Hypothalamus (tissue), 51 donors: ENCODE measurements at places on chromosomes 2 and 18.

DNA sequence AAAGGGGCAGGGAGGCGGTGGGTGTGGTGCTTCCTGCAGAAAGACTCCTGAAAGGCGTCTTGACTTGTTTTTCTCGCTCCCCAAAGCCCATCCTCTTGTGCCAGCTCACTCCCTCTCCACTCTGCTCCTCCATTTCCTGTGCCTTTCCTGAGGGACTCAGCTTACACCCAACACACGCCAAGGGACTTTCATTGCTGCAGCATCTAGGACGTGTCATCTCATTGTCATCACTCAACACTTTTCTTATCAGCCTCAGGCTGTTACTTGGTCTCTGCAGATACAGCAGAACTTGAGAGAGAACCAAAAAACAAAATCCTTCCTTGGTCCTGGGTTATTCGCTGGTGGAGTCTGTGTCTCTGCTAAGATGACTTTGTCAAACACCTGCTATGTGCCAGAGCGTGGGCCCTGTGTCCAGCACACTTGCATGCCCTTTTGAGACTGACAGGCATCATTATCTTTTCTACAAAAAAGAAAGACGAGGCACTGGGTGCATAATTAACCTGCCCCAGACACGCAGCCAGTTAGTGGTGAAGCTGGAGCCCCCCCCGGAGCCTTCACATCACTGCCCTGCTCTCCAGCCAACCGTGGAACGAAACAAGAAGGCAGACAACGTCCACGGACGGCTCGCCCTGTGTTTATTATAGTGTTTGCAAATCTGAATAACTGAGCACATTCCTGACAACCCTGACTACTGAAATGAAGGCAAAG is 261.7 kb upstream of the HDAC4 start:
- no peak for DNase-seq

- DNase-seq, result no peak
These were observed 396.2 kb upstream of the VWC2L start for GRCh38 chr2:214014551-214015220.

DNA sequence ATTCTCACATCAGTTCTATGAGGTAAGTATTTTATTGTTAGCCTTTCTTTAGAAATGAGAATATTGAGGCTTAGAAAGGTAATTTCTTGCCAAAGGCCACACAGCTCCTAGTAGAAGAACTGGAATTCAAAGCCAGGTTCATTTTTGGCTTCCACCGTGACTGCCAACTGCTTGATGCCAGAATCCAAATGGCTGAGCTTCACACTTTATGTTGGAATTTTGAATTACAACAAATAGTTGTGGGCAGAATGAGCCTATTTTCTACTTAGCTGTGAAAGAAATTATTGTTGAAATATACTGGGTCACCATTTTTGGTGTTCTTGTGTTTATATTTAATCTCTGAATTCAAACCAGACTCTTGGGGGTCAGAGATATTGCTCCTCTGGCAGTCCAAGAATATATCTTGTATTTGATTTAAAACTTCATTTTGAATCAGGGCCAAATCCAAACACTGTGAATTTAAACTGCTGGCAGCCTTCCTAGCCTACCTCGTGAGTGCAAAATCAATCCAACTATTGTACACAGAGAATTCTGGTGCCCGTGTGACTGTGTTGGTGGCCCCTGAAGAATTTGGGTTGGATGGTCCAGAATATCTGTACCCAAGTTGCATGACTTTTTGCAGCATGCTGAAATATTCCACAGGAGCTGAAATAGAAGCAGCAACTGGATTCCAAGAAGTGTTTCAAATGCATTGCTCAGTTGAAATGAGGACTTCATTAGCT is 35.6 kb upstream of the LPIN1 start:
- no peak for DNase-seq

DNA sequence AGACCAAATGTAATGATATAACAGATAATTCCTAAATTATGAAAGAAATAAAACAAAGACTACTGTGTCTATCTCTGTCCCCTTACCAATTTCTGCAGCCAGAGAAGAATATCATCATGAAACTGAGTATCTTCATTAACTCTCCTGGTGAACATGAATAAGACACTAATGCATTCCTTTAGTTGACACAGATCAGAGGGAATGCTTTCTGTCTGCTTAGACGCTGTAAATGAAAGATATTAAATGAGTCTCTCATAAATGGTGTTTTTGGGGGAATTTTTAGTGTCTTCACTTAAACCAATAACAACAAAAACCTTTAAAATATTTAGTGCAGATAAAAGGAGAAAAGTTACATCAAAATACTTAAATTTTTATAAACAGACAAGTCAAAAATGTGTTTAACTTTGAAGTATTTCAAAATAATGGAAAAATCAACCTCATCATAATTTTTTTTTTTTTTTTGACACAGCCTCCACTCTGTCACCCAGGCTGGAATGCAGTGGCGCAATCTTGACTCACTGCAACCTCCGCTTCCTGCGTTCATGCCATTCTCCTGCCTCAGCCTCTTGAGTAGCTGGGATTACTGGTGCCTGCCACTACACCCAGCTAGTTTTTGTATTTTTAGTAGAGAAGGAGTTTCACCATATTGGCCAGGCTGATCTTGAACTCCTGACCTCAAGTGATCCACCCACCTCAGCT is 16.0 kb downstream of the EPG5 start:
- DNase-seq, result no peak
